Activated CD4-positive, alpha-beta T cell treated with anti-CD3 and anti-CD28 coated beads, Interleukin-2, amount 10 ng/mL, durations not matched to agents 24 days and 14 days (primary cell): ENCODE measurements at places on chromosomes 2 and 18. TPM values are rescaled to one million over a fixed set of nuclear protein-coding genes. Genes with fewer than 3 reads are reported as not detected.

- no peak for DNase-seq
Measured at GRCh38 chr2:186558512-186559276, 31.2 kb upstream of the ITGAV start.

DNA sequence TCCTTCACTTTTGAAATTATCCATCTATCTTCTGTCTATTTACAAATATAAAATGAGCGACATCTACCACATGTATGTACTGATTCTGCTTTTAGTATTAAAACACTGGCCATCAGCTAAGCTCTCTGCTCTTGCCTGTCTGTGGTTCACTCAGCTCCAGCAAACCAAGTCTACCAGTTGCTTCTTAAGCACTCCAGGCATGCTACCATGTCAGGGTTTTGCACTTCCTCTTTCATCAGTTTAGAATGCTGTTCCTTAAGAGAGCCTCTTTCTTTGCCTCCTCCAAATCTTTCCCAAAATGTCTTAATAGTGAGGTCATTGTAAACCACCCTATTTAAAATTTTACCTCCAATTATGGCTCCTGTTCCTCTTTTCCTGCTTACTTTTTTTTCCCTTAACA, 59.5 kb downstream of the SCN3A start:
- DNase-seq, result no peak

- no peak for DNase-seq
Measured at GRCh38 chr18:74849301-74849700, 251.6 kb downstream of the ZNF407 start.

DNA sequence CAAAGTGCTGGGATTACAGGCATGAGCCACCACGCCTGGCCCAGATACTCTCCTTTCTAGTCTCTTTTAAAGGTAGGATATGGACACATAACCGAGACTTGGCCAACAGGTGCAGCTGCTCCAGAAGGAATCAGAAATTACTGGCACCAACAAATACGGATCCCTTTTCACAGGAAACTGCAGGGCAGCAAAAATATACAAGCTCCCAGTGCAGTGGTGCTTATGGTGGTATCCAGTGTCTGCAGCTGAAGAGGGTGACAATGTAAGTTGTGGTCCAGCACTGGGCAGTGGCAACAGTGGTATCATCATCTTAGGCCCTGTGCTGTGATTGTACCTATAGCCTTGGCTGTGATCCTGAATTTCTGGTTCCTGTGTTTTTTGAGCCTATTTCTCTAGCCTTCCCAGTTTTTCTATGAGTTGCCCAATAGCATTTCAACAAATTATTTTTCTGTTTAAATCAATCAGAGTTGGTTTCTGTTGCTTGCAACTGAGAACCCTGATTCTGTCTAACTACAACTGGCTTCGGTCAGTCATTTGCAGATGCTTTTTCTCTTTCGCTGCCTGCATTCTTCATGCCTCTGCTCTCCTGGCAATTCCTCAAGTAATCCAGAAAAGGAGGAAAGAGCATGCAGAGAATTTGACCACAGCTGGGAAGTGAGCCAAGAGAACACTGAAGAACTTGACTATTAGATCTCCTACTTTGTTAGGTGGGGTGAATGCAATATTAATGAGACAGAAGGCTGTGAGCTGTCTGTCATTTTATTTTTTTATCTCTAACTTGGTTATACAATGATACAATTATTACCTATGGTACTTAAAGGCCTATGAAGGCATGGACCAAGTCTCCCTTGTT, 30.8 kb upstream of the EML4 start:
- no peak for DNase-seq

- DNase-seq, result peak; percentile 73
Measured at GRCh38 chr2:207238831-207239701, 73.3 kb upstream of the KLF7 start.

- peak; percentile 69 for DNase-seq
Measured at GRCh38 chr18:31684279-31685096, at the start of gene B4GALT6. Gene B4GALT6 (minus strand): TSS chr18:31684581. CDS start chr18:31684426, 155 bp downstream.

DNA sequence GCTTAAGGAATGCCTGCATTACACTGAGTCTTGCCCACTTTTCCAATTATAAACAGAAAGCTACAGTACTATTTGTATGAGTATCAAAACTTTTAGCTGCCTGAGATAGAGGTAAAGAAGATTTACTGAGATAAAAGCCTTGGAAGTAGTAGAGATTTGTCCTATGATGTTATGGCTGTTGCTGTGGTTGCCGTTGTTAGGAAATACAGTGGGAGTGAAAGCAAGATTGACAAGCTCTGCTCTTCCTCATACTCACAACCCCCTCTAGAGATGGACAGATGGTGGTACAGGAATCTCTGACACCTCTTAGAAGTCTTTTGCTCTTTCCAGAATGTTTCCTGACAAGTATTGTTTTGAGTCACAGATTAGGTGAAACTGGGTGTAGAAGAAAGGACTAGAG, 242.5 kb downstream of the RPIA start:
- peak; percentile 35 for DNase-seq

Gene VRK2
- 21.7 and 22.0 TPM in 2 replicates for total RNA-seq

DNA sequence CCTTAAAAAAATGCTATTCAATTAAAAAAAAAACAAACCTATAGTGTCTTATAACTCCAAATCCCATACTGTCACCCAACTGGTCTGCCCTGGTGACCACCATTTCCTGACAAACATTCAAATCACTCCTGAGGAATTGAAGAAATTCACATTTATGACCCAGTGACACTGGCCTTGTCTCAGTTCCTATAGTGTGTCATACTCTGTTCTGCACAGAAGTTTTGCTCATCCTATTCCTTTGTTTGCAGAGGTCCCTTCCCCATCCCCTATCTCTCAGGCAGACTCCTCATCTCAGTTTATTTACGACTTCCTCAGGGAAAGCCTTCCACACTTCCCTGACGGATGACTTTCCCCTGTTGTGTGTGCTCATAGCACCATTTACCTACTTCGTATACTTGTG, 14.7 kb downstream of the ZC3H6 start:
- DNase-seq, result no peak

DNA sequence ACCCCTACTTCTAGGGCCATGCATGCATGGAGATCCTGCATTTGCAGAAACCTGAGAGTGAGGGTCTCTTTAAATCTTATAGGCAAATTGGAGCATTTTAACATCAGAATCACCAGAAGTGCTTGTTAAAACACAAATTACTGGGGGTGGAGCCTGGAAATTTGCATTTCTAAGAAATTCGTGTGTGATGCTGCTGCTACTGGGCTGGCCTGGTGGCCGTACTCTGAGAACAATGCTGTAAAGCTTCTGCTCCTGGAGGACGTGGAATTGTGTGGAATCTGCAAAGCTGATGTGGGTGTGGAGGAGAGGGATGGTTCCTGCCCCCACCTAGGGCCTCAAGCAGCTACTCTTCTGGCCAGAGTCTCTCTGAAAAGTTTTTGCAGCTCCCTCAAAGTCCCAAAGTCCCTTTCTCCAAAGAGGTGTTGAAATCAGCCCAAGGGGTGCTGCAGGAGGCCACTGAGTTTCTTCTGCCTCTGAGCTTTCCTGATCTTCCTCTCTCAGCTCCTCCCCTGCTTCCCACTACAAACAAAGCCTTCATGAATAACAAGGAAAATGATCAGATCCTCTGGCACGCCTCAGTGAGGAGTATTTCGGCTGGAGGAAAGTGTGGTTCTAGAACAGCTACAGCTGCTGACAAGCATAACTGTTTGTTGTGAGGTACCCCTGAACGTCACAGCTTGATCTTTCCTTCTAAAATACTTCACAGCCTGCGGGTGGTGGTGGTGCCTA, 508.3 kb downstream of the CNTNAP5 start:
- DNase-seq, result no peak

DNA sequence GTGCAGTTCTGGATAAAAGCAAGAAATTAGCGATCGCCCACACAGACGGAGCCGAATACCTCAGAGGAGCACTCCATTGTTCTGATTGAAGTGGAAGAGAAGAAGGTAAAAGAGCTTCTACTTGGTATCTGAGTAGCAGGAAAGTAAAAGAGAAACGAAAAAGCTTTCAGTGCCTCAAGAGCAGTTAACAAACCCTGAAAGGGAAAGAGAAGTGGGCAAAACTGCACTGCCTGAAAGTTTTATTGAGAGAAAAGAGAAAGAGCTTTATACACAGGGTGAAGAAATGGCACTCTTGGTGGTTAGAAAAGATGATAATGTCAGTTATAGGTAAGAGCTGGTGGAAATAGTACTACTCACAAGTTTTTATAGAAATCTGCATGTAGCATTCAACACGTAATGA, 192.8 kb downstream of the CDCA7 start:
- no peak for DNase-seq

Gene UGT1A5
- total RNA-seq, result not detected in 2 replicates

Gene CYS1
- total RNA-seq, result 0.24 and 0.63 TPM in 2 replicates

Gene AGXT
- total RNA-seq, result not detected in 2 replicates

Gene TMEFF2
- total RNA-seq, result not detected in 2 replicates

Gene REG1B
- total RNA-seq, result not detected in 2 replicates

DNA sequence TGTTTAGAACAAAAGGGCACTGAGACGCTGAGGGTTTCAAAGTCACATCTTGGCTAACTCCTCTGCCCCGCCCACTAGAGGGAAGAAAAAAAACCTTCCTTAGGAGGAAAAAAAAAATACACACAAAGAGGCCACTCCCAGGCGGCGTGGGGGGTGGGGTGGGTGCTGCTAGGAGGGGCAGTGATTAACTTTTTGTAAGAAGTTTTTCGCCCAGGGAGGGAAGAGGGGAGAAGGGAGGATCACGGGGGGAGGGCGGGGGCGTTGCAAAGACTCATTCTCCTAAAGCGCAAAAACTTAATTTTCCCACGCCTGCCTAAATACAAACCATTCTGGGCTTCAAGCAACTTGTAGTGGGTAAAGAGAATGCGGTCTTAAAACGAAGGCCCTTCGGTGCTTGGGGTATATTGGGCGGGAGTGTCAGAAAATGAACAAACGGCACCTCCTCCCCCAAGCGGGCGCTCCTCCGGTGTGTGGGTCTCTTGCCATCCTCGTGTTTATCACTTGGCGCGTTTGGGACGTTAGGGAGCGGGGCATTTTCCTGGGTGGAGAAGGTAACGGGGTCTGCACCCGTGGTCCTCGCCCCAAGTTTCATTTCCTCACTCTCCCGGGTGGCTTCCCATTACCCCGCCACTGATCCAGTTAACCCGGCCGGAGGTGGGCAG, 1.7 kb downstream of the CXCR4 start:
- peak; percentile 92 for DNase-seq

DNA sequence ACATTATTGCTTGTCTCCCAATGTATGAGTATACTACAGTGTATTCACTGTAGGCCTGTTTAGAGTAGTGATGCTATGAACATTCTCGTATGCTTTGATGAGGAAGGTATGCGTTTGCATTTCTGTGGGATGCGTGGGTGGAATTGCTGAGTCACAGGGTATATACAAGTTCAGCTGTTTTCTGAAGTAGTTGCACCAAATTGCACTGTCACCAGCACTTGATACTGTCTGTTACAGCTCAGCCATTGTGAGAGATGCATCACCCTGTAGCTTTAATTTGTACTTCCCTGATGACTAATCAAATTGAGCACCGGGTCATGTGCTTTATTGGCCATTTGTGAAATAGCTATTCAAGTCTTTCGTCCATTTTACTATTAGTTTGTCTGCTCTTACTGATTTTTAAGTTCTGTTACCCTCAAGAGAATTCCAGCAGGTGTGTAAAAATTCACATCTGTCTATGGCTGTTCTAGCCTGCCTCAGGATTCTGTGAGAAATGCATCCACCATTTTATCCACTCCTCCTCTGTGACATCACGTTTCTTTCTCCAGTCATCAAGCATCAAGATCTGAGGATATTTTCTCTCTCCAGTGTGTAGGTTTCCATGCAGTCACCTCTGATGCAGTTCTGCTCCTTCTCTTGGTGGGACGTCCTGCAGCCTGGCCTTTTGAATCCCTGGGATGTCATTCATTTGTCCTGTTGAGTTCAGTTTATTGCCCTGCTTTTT, 72.5 kb downstream of the DGKD start:
- DNase-seq, result no peak

Gene GPR39
- total RNA-seq, result not detected in 2 replicates

- DNase-seq, result no peak
Measured at GRCh38 chr2:204026294-204026693, 89.7 kb downstream of the ICOS start.

DNA sequence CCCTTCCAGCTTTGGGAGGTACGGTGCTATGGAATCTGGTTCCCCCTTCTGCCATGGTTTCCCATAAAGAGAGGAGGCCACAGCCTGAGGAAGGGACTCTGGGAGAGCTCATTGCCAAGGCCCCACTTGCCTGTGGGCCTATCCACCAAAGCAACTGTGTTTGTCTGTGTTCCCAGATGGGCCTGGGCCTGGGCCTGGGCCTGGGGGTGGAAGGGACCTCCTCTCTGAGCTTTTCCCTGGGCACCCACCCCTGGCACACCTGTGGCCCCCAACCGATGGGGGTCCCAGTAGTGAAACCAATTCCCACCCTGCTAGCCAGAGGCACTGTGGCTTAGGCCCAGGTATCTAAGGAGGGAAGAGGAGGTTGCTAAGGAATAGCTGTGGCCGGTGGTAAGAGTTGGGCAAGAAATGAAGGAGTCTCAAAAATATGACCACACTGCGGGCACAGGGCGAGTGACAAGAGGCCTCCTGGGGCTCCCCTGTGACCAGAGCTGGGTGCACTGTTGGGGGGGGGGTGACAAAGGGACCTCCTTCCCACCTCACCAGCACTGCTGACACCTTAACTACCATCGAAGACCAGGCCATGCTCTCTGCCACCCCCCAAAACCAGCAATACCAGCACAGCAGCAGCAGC, 4.9 kb upstream of the DUSP2 start:
- peak; percentile 60 for DNase-seq

DNA sequence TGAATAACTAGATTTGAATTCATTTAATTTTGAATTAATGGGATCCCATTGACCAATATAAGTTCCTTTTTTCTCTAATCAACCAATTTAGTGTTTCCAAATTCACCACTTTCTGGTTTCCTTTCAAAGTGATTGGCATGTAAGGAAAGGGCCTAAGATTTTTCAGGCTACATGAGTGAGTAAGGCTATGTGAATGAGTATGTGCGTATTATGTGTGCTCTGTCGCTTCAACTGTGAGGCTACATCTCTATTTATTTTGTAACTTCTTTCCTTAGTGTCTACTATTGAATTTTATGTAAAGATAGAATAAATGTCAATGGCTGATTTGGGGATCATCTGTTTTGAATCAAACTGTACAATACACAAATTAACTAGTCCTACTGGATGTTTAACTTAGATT, 110.6 kb downstream of the ABCA12 start:
- DNase-seq, result no peak

GRCh38 chr18:26414901-26415440, 133.4 kb downstream of the KCTD1 start:
- DNase-seq, result no peak

GRCh38 chr18:73254564-73254963, 386.8 kb upstream of the NETO1 start:
- no peak for DNase-seq

Gene ASB3
- 19.6 and 24.0 TPM in 2 replicates for total RNA-seq

- no peak for DNase-seq
Measured at GRCh38 chr2:69436596-69436937, 668 bp downstream of the NFU1 start.

- DNase-seq, result no peak
Measured at GRCh38 chr2:168814046-168814445, 11.6 kb downstream of the NOSTRIN start.
